Activated T-cell treated with anti-CD3 and anti-CD28 coated beads, Interleukin-2, amount 50 U/mL, for 4 hours (primary cell): ENCODE measurements at places on chromosomes 3 and 15. TPM values are rescaled to one million over a fixed set of nuclear protein-coding genes. Genes with fewer than 3 reads are reported as not detected.

The TTLL13 gene
- not detected for total RNA-seq

The CAPN3 gene
- 1.5 TPM for total RNA-seq

The GCHFR gene
- 25.6 TPM for total RNA-seq

The CXCR6 gene
- total RNA-seq, result 1.4 TPM

The SPTBN5 gene
- 0.69 TPM for total RNA-seq

The FGD5 gene
- not detected for total RNA-seq

The CRABP1 gene
- not detected for total RNA-seq

The TMC3 gene
- total RNA-seq, result not detected

The DAZL gene
- 0.08 TPM for total RNA-seq

The MAP1A gene
- total RNA-seq, result 1.2 TPM

The ATP13A5 gene
- not detected for total RNA-seq

The PAK6 gene
- 0.84 TPM for total RNA-seq

The SCN11A gene
- not detected for total RNA-seq

The CEP19 gene
- total RNA-seq, result 4.3 TPM

The CCR1 gene
- 0.57 TPM for total RNA-seq

The CCR3 gene
- not detected for total RNA-seq

The LRRC15 gene
- not detected for total RNA-seq

The RTF1 gene
- total RNA-seq, result 32.6 TPM

The TLR9 gene
- total RNA-seq, result not detected

The MEX3B gene
- total RNA-seq, result 0.71 TPM

The CYP1A2 gene
- not detected for total RNA-seq

The SNX22 gene
- 0.30 TPM for total RNA-seq

The VILL gene
- total RNA-seq, result 15.0 TPM

The SLC24A5 gene
- total RNA-seq, result not detected

The SNRPN gene
- total RNA-seq, result 35.7 TPM

The WDR49 gene
- not detected for total RNA-seq

The NXPE3 gene
- total RNA-seq, result 14.1 TPM

The MAP3K13 gene
- 12.3 TPM for total RNA-seq

The CCRL2 gene
- 1.3 TPM for total RNA-seq

The PPP1R14D gene
- total RNA-seq, result not detected

The TM4SF18 gene
- not detected for total RNA-seq

The EAF2 gene
- total RNA-seq, result 9.6 TPM

The CCK gene
- total RNA-seq, result not detected

The MELTF gene
- total RNA-seq, result 2.7 TPM

The KY gene
- total RNA-seq, result not detected

The IL20RB gene
- 1.5 TPM for total RNA-seq

The GOLGA8Q gene
- total RNA-seq, result 0.13 TPM

The ZMYND10 gene
- total RNA-seq, result 1.0 TPM

The RAB6B gene
- 0.26 TPM for total RNA-seq

The PRR20G gene
- not detected for total RNA-seq

The ALPK3 gene
- total RNA-seq, result 0.05 TPM

The EIF4E3 gene
- 17.0 TPM for total RNA-seq

The HOMER2 gene
- total RNA-seq, result 2.3 TPM

The SLC6A11 gene
- not detected for total RNA-seq

The LRRC2 gene
- total RNA-seq, result 0.03 TPM

The LXN gene
- total RNA-seq, result 2.3 TPM

The AGTR1 gene
- not detected for total RNA-seq

The RBP2 gene
- total RNA-seq, result not detected

The FOXL2NB gene
- total RNA-seq, result not detected

The SLC2A2 gene
- 0.20 TPM for total RNA-seq

The LRRC58 gene
- 44.3 TPM for total RNA-seq

The LMOD3 gene
- not detected for total RNA-seq

The AGBL1 gene
- 0.05 TPM for total RNA-seq
